ENCODE measurements at places on chromosomes 3 and 15.

DNA sequence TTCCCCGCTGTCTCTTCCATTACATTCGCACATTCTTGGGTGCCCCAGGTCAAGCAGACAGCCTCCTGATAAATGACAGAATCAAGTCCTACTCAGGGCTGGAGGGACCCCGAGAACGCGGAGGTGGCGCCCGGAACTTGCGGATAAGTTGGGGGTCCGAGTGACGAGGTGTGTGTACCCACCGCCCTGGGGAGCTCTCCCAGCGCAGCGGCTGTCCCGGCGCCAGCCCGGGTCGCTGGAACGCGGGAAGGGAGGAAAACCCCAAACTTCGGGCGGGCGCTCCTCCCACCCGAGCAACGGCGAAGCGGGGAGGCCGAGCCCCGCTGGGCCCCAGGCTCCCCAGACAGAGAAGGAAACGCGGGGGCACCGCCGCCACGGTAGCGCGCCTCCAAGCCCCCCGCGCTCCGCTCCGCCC lies 550 bp downstream of the CLN6 start:
- no peak for DNase-seq

GRCh38 chr3:66405701-66406091 lies 95.1 kb downstream of the LRIG1 start:
- DNase-seq: no peak

GRCh38 chr3:172321035-172321434 lies 127.2 kb downstream of the GHSR start:
- DNase-seq: no peak

GRCh38 chr15:96046620-96047240 lies 283.8 kb upstream of the NR2F2 start:
- DNase-seq: no peak

DNA sequence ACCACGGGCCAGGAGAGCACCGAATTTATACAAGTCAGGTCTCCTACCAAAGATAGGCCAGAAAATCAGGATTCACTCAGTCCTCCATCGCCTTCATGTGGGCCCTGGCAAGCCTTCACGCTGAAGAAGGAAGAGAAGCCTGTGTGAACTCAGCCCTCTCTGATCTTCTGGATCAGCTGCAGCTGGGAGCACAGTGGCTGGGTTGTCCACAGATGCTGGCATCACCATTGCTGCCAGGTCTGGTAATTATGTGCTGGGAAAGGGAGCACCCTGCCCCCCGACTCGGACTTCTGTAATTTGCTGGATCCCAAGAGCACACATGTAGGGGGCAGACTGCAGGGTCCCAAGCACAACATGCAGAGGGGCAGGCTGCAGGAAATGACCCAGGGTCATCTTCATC lies 12.4 kb upstream of the PDE8A start:
- no peak for DNase-seq

DNA sequence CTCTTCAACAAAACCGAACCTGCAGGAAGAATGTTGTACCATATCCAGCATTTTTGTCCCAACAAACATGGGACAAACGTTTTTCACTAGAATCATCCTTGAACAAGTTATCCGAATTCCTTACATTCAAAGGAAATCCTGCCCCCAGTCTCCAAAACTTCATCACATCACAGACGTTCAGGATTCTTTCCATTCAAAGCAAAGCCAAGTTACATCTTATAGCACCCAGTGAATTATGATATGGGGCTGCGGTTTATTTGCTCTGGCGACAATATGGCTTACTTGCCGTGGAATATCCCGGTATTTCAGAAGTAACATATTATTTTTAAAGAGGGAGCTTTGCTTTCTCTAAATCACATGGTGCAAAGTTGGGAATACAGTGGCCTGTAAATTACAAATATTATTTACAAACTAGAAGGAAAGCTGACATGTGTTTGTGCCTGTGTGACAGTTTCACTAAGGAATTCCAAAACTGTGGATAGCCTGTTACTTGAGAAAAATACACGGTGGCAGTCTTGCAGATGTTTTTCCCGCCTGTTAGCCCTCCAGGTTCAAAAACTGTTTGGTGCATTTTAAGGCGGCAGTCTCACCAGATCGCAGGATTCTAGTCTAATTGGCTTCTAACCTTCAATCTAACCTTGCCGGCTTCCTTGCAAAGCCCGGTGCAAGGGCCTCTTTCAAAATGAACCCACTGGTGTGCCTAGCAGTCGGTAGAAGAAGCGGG lies 736 bp upstream of the MBNL1 start:
- DNase-seq: no peak

DNA sequence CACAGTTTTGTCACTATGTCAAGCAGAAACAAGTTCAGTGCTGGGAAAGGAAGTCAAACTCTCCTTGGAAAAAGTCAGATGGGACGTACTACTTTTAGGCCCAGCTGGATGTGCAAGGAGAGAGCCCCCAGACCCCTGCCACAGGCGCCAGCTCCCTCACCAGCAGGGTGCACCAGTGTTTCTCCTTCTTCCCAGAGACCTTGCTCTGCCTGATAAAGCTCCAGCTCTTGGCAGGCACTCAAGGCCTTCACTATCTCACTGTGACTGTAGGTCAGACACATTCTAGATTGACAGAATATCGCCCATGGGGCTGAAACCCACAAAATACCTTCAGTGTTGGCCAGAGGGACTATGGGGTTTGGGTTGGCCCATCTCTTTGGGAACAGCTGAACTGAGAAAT lies 54.8 kb upstream of the CHRNB4 start:
- DNase-seq: no peak

GRCh38 chr3:179921951-179922350 lies 114.8 kb downstream of the PEX5L start:
- DNase-seq: no peak

DNA sequence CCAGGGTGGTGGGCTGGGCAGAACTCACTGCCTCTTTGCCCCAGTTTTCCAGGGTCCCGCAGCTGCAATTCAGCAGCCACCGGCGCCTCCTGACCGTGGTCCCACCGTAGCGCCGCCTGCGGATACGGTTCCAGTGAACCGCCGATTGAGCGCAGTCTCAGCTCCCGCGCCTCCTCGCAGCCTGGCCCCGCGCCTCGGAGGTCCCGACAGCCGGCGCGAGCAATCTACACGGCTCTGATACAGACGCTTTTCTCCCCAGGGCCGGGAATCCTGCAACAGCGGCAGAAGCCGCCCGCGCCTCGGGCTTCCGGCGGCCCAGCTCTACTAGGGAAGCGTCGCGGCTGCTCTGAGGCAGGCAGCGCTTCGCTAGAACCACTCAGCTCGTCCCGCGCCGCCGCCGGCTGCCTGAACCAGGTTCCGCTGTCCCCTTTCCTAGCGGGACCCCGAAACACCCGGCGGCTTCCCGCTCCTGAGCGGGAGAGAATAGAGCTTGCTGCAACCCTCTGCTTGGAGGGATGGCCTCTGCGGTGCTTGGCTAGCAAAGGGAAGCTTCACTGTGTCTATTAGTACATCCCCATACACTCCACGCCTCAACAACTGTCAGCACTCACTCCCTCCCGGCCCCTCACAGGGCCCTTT lies 3.1 kb downstream of the FOXL2NB start:
- DNase-seq: no peak

- DNase-seq: no peak
Measured at GRCh38 chr3:186985661-186986364, 55.5 kb downstream of the ST6GAL1 start.

- DNase-seq: no peak
Measured at GRCh38 chr3:194860725-194861124, 175.0 kb downstream of the FAM43A start.

DNA sequence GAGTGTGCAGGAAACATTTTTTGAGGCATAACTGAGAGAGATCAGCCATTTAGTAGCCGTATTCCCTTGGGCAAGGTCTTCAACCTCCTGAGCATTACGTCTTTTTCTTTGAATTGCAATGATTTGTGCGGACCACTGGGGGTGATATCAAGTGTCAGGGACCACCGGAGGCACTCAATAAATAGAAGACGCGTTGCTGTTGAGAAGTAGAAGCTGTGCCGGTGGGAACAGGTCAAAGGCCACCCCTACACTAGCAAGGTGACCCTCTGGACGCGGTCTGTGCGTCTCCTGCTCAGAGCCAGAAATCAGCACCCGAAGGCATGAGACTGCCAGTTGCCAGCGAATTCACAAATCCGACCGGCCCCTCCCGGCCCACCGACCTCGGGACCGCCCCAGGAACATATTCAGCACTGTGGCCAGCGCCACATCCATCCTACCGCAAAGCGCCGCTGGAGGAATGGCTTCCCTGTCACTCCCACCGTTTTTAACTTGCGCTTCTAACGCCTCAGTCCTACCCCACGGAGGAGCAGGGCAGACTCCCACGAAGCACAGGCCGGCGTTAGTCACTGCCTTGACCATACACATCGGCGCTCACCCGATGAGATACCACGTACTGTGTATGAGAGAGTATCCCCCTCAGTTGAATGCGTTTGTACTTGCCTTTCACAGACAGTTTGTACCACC lies 1.4 kb upstream of the GHSR start:
- DNase-seq: no peak

- DNase-seq: no peak
Measured at GRCh38 chr3:177512945-177513814, 315.9 kb upstream of the TBL1XR1 start.

DNA sequence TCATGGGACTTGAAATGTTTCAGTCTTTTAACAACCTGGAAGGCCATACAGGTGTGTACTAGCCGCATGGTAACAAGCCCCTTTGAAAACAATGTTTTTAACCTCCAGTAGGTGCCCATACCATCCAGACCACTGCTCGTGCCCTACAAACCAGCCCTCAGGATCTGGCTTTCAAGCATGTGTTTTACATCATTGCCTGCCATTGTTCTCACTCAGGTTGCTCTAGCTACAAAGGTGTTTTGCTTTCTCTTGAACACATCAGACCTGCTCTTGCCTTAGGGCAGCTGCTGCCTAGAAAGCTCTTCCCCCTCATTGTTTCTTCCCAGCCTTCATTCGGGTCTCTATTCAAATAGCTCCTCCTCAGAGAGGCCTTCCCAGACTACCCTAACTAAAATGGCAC lies 32.3 kb upstream of the MAP3K13 start:
- no peak for DNase-seq

DNA sequence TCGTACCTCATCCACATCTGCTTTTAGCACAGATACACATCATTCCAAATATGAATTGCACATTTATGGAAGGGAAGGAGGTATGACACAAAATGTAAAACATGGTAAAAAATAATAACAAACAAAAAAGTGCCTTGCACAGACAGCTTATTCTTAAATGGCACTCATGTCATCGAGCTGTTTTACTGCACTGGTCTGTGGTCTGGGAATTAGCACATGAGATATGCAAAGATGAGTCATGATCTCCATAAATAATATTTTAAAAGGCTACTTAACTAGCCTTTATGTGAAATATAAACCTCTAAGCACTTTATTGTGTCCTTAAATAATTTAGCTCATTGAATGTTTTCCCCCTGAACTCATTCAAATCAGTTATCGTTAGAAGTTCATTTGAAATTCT lies 142.2 kb upstream of the ZNF385D start:
- DNase-seq: no peak

- DNase-seq: no peak
Measured at GRCh38 chr15:51625236-51625635, 2.7 kb upstream of the DMXL2 start.

DNA sequence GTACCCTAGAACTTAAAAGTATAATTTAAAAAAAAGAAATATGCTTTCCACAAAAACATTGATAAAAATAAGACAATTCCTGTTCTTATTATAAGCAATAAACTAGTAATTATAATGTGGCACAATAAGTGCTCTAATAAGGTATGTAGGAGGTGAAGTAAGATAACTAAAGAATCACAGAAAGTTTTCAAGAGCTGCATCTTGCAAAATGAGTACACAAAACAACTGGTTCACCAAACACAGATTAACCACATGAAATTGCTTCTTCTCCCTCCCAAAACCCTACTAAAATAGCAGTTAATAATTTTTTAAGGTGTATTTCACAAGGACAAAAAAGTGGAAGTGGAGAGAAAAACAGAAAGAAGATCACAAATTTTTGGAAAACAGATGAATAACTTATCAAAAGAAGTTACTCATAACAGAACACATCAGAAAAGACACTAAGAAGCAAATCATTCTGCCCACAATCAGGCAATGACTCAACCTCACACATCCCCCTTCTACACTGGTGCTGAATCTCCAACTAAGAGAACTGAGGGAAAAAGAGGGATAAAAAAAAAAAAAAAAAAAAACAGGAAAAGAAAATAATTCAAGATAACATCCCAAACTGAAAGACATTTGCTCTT lies 64.2 kb downstream of the TBC1D5 start:
- DNase-seq: no peak

- DNase-seq: no peak
Measured at GRCh38 chr15:73950479-73950830, 24.2 kb downstream of the LOXL1 start.

DNA sequence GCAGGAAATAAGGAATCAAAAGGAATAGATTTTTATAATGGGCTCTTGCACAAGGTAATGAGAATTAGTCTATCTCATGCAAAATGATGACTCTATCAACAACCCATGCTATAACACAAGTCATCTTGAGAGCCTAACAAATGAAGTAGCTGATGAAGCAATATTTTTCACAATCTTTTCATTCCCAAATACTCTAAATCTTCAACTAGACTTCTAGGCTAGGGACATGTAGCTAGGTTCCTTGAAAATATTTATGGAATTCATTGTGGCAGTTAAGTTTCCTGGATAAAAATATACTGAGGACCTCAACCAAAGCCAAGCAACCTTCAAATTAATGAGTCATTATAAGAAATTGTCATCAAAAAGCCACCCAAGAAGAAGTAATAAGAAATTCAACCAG lies 55.4 kb downstream of the DCBLD2 start:
- DNase-seq: no peak

- no peak for DNase-seq
Measured at GRCh38 chr3:38143511-38143910, 5.0 kb downstream of the MYD88 start.
